AG04449 (cell line): ENCODE measurements at places on chromosomes 4 and X.

DNA sequence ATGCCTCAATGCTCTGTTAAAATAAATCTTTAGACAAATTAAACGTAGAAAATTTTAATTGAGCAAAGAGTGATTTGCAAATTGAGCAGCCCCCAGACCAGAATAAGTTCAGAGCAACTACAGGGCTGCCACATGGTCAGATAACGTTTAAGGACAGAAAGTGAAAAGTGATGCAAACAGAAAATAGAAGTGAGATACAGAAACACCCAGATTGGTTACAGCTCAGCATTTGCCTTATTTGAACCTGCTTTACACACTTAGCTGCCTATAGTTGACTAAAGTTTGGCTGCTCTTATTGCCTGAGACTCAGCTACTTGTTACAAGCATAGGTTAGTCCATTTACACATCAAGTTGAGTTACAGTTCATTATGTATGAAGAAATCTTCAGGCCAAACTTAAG, 1800.8 kb upstream of the PCDH10 start:
- no peak for DNase-seq

GRCh38 chrX:72478351-72478750, 94.3 kb downstream of the HDAC8 start:
- DNase-seq, result no peak

DNA sequence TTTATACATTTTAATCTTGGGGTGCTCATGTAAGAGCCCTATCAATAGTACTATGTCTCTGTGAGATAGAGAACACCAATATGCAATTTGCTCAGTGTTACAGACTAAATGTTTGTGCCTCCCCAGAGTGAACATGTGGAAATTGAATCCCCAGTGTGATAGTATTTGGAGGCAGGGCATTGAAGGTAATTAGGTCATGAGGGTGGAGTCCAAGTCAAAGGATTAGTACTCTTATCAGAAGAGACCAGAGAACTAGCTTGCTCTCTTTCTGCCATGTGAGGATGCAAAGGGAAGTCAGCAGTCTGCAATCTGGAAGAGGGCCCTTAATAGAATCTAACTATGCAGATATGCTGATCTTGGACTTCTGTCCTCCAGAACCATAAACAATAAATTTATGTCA, 1317.0 kb downstream of the STIM2 start:
- no peak for DNase-seq

GRCh38 chr4:30429813-30430761, 290.1 kb upstream of the PCDH7 start:
- no peak for DNase-seq

- no peak for DNase-seq
Observed at GRCh38 chrX:134653835-134654234, 4.4 kb downstream of the PLAC1 start.

- DNase-seq, result no peak
Observed at GRCh38 chr4:179750374-179750773, 2308.1 kb upstream of the AGA start.

DNA sequence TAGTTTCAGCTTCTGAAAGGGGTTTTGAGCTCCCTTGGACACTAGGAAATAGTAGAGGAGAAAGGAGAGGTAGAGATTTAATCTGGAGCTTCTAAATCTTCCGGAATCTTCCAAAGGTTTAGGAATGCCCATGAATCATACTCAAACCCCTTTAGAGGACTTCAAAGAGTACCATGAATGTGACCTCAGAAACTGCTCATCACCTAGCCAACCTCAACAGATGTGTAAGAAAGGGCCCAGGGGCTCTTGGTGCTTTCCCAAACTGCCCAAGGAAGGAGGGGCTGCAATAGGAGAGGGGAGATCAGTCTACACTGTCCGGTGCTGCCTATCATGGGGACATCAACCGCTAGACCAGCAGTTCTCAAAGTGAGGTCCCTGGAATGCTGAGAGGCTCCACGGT, 109.1 kb downstream of the RBM47 start:
- DNase-seq, result no peak

DNA sequence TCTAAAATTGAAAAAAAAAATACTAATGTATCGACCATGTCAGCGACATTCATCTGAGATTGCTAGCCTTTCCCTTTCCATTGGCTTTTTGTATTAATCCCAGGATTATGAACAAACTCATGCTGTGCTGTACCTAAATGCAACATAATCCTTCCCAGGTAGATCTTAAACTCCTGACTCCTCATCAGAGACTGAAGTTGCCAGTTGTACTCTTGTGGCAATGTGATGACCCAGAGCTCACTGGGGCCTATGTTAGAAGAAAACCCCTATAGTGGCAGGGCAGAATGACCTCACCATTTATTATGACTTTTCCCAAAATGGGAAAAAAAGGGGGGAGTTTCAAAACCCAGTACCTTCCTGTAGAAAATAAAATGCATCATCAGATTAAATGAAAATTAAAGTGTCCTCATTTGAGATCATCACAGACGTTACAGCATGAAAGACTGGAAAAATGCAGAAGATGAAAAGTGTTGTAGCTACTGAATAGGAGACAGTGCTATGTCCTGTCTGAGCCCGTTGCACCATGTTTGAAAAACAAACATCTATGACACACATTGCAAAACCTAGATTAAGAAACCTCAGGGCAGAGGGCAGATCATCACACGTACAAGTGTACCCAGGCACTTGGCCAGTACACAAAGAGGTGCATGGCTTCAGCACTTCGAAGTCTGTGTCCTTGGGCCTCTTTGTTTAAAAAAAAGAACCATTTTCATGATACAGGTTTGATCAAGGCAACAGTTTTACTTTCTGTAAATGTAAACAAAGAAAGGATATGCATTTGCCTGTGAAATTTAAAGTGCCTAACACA, 6.8 kb upstream of the ACSL4 start:
- no peak for DNase-seq

DNA sequence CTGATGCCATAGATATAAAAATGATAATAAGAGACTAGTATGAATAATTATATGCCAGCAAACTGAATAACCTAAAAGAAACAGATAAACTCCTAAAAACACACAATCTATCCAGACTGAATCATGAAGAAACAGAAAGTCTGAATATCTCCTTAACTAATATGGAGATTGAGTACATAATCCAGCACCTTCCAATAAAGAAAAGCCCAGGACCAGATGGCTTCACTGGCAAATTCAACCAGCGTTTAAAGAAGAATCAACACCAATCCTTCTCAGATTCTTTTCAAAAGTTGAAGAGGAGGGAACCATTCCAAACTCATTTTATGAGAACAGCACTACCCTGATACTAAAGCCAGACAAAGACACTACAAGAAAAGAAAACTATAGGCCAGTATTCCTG, 26.5 kb upstream of the RNF212 start:
- no peak for DNase-seq

GRCh38 chr4:187171706-187172339, 448.2 kb upstream of the FAT1 start:
- DNase-seq, result peak; percentile 59

GRCh38 chrX:40298069-40298468, 200.3 kb upstream of the BCOR start:
- no peak for DNase-seq

DNA sequence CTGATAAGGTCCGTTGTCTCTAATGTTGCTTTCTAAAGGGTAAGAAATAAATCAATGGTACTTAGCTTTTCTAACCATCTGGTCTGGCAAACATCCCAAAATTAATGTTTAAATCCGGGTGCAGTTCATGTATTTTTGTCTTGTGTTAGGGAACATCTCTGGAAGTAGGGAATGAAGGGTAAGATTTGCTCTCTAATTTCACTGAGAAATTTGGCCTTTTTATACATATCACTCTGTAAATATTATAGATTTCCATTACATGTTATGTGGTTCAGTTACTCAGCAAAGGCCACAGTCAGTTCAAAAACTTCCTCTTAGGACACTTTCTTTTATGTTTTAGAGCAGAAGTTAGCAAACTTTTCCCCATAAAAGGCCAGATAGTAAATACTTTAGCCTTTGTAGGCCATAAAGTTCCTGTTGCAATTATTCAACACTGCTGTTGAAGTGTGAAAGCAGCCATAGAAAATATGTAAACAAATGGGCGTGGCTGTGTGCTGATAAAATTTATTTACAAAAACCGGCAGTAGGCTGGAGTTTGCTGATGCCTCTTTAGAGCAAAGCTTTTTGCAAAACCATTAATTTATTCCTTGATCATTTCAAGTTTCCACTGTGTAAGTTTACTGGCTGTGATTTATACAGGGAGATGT, 218.1 kb downstream of the ANTXR2 start:
- no peak for DNase-seq

DNA sequence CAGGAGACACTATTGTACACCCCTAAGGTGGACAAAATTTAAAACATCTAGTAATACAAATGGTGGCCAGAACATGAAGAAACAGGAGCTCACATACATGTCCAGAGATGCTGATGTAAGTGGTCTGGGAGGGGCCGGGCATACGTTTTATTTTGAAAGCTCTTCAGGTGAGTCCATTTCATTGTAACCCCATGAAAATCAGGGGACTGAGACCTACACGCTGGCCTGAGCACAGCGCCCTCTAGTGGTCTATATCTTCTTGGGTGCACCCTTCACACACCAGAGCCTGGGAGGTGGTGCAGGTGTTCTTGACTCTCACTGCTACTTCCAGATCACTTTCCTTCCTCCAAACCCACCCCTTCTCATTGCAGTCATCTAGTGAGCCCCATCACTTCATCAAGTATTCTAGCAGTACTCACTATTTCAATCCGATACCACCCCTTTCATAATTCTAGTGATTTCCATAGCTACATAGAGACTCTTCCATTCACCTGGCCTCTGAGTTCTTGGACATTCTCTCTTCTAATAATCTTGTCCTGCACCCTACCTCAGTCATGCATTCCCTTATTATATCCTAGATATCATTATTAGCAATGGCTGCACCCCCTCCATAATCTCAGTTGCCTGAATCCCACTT, 4.3 kb upstream of the TLR6 start:
- no peak for DNase-seq

- no peak for DNase-seq
Observed at GRCh38 chr4:84877051-84877833, 89.2 kb downstream of the WDFY3 start.

- DNase-seq, result no peak
Observed at GRCh38 chr4:10017037-10017893, 4.0 kb downstream of the SLC2A9 start.

DNA sequence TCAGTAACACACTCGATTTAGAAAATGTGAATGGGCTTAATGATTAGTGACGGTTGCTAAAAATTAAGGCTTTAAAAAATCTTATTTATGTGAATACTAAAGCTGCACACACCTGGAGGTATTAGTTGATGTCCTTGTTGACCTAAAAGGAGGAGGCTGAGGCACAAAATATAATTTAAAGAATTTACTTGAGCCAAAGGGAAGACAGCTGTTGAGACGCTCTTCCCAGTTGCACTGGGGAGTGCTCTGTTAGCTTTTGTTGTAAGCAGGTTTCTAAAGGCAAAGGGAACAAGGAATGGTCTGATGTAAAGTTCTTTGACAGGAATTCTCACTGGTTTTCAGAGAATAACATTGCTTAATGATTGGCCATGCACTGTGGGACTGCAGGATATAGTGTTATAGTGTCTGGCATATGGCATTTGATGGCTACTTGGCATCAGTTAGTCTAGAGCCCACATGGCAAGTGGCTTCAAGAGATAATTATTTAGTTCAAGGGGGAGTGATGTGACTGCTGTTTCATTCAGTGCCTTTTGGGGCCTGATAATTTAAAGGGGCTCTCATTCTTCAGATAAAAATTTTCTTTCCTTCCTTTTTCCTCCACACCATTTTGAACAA, 30.8 kb upstream of the PGM2 start:
- DNase-seq, result no peak

GRCh38 chr4:153174821-153175567, 29.2 kb upstream of the TRIM2 start:
- DNase-seq, result no peak

DNA sequence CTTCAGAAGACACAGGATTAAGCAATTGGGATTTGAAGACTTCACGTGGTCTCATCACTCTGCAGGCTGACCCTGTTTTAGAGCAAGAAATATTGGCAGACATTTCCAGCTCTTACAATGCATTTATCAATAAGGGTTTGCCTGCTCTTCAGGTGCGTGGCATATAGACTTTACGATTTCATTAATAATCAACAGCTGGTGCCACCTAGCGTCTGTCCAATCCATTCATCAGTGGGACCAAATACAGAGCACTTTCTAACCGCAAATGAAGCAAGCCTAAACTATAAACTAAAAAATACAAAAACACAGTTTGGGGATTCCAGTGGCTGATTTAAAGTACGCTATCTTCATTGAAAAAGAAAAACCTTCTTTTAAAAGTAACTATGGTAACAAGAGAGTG, 125.4 kb upstream of the DMD start:
- DNase-seq, result no peak

DNA sequence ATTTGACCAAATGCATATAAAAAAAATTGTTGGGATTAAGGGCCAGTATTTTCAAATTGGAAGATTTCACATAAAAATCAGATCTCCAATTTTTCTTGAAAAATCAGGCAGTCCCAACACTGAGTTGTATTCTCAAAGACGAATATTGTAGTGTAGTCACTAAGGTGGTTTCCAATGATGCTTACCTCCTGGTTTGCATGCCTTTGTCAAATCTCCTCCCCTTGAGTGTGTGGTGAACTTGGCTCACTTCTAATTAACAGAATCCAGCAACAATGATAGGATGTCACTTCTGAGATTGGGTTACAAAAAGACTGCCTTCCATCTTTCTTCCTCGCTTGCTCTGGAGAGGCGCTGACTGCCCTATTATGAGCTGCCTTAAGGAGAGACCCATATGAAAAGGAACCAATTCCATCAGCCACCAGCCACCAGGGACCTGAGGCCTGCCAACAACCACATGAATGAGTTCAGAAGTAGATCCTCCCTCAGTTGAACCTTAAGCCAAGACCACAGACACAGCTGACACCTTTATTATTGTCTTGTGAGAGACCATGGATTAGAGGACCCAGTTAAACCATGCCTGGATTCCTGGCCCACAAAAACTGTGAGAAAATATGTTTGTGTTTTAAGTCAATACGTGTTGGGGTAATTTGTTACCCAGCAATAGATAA, 31.2 kb upstream of the TSPAN5 start:
- DNase-seq, result no peak

- DNase-seq, result no peak
Observed at GRCh38 chrX:132461886-132462285, 27.0 kb downstream of the MBNL3 start.

GRCh38 chr4:183398298-183399125, 45.9 kb upstream of the CDKN2AIP start:
- DNase-seq, result no peak

DNA sequence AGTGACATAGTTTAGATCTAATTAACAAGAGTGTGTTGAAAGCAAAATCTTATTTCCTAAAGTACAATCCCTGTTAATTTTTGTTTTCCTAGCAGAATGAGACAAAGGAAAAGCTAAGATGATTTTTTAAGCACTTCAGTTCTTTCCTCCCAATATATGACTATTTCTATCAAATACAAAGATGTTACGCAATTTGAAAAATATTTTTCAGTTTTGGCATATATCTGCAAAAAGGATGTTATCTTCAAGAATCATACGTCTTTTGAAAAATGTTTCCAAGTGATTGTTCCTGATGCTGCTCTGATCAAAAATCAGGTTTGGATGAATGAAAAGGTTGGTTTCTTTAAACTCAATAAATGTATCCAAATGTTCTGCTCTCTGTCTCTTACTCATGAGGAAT, 486.7 kb upstream of the CPEB2 start:
- no peak for DNase-seq
